Activated T-helper 1 cell treated with Interleukin-2 at 50 U/mL for 16 hours (primary cell): ENCODE measurements at places on chromosomes 12 and 14.

DNA sequence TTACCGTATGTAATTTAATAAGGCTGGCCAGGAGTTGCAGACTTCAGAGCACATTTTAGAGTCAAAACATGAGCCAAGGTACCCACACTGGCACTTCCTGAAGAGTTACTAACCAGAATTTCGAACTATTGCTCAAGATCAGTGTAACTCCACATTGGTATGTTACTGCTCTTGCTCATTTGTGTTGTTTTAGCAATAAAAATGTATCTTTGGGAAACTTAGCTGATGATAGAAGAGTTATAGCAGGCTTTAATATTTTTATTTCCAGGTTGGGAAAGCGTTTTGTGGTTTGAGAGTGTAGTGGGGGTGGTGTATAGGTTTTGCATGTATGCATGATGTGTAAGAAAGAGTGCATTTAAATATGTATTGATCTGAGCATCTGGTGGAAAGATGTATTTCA, 96.6 kb downstream of the SCN8A start:
- DNase-seq: no peak

DNA sequence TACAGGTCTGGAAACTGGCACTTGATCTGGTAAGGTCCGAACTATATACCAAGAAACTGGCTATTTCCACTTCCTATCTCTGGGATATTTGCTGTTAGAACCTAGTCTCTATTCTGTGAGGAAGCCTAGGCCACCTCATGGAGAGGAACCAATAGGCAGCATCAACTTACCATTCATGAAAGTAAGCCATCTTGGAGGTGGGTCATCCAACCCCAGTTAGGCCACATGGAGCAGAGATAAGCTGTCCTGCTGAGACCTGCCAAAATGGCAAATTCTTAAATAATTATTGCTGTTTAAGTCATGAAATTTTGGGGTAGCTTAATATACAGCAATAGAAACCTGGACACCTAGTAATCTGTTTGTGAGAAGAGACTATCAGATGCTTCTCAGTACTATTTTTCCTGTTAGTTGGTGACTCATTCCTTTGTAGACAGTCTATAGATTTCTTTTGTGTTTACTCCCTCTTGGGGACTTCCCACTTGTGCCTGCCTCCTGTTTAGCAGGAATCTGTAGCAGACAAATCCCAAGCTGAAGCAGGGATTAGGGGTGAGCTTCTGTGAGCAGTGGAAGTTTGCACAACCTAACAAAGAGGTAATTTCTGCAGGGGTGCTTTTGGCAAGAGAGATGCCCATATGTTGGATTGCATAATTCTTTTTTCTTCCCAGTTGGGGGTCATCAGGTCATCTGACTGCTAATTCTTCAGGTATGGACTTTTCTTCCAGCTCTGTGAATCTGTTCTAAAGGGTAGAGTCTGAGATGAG, 136.8 kb downstream of the IGF1 start:
- no peak for DNase-seq

GRCh38 chr14:61287196-61287595, 6.1 kb upstream of the TMEM30B start:
- DNase-seq: no peak

DNA sequence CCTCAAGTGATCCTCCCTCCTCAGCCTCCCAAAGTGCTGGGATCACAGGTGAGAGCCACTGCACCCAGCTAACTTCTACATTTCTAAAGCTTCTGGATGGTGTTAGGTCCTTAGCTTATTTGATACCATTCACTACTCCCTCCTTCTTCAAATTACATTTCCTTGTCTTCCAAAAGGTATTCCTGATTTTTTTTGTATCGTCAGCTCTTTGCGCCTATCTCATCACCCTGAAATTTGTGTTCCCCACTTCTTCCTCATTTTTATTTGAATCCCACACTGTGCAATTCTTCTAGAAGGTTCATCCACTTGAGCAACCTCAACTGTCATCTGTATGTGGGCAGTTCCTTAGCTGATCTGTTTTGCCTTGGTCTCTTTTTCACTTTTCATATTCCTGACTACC, 241.8 kb upstream of the RGS6 start:
- no peak for DNase-seq
